Fibroblast of lung (primary cell): ENCODE measurements at places on chromosomes 4 and X.

DNA sequence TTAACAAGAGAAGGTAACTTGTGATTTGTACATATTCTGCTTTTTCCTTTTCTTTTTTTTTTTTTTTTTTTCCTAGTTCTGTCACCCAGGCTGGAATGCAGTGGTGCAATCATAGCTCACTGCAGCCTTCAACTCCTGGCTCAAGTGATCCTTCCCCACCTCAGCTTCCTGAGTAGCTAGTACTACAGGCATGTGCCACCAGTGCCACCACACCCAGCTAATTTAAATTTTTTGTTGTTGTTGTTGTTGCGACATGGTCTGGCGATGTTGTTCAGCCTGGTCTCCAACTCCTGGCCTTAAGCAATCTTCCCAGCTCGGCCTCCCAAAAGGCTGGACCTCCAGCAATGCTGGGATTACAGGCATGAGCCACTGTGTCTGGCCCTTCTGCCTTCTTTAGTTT, 1.5 kb upstream of the TACR3 start:
- DNase-seq: no peak

GRCh38 chr4:17480955-17481354, 30.9 kb downstream of the QDPR start:
- DNase-seq: no peak

DNA sequence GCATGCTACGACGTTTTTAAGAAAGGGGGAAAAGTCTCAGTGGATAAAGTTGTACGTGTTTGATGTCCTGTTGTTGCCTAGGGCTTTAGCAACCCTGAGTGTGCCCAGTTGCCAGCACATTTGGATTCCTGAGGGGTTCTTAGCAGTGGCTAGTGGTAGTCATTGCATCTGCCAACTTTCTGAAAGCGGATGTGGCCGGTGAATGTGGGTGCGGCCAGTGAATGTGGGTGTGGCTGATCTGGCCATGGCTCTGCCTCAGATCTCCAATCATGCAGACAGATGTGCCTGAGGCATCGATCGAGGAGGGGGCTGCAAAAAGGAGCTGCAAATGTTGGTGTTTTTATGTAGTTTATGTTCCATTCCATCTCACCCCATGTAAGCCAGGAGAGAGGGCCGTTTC, 41.5 kb upstream of the FAT1 start:
- peak; percentile 78 for DNase-seq

- DNase-seq: no peak
Measured at GRCh38 chr4:79212311-79212710, 113.5 kb downstream of the NAA11 start.

DNA sequence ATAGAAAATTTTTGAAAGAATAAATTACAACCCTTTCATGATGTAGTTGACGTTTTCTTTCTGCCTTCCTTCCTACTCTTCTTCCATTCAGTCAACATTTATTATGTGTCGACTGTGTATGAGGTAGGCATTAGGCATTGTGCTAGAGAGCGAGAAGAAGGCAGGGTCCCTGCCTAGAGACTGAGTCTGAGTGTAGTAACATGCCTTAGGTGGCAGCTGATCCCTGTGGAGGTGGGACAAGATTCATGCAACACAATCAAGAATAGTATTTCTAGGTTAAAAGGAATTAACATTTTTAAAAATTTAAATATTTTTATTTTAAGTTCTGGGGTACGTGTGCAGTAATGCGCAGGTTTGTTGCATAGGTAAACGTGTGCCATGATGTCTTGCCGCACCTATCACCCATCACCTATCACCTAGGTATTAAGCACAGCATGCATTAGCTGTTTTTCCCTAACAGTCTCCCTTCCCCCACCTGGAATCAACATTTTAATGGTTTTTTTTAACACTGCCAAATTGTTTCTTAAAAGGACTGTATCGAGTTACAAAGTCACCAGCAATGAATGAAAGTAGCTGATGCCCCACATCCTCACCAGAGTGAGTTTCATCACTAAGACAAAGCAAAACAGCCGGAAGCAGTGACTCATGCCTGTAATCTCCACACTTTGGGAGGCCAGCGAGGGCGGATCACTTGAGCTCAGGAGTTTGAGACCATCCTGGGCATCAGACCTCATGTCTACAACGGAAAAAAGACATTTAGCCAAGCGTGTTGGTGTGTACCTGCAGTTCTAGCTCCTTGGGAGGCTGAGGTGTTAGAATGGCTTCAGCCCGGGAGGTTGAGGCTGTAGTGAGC, 84.0 kb downstream of the WWC2 start:
- DNase-seq: peak; percentile 75

DNA sequence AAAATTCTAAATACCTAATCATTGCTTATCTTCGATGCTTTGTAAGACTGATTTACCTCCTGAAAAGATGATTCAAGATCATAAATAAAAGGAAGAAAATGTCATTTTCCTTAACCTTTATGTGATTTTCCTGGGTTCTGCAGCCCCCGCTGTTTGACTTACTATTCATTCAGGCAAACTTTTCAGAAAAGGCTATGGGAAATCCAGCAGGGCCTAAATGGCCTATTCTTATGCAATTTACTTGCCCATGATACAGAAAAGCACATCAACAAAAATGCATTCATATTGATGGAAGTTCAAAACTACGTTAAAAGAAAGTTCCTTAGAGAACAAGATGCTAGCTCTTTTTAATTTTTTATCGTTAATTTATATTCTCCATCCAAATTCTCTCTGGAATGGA, 51.2 kb downstream of the TMEM144 start:
- no peak for DNase-seq

DNA sequence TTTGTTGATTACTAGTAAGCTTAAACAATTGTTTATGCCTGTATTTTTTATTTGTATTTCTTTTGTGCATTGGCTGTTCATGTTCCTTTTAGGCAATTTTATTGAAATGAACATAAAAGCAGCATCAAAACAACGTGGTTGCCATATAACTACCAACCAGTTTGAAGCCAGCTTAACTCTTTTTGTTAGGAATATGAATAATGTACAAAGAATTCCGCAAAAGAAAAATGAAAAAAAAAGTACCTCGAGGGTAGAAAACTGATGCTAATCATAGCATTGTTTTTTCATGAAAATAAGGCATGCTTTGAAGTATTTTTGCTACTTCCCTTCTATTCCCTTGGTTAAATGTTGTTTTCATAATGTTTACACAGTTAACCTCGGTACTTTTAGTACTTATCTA, 1024.0 kb upstream of the SLIT2 start:
- no peak for DNase-seq
